Suppressor macrophage (primary cell): ENCODE measurements at places on chromosomes 7 and 10.

DNA sequence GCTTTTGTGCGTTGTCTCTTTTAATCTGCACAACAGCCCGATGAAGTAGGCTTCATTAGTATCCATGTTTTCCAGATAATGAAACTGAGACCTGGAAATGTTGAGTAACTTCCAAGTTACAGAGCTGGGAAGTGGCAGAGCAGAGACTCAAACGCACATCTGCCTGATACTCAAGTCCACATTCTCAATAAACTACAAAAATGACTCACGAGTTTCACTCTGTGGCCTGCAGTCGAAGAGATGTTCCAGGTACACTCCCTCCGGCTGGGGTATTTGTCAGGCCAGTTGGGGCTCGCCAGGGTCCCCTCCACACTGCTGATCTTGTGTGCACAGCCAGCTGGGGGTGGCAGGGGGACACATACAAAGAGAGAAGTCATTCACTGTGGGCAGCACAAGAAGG lies 17.7 kb upstream of the OPALIN start:
- DNase-seq, result no peak

GRCh38 chr7:96241855-96242254 lies 80.0 kb downstream of the SLC25A13 start:
- peak; percentile 10 for DNase-seq

DNA sequence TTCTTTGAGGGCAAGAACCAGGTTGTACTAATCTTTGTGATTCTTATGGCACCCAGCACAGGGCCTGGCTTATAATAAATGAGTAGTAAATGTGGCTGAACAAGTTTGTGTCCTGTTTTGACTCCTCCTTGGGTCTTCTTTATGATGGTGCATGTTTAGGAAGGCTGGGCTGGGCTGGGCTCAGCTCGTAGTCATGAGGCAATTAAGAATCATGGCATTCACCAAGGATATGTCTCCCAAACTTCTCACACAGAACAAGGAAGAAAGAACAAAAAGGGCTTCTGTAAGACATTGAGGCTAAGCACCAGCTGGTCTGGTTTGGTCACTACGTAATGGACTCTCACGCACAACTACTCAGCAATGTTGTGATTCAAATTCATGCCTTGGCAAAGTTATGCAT lies 30.5 kb upstream of the YAE1 start:
- no peak for DNase-seq

DNA sequence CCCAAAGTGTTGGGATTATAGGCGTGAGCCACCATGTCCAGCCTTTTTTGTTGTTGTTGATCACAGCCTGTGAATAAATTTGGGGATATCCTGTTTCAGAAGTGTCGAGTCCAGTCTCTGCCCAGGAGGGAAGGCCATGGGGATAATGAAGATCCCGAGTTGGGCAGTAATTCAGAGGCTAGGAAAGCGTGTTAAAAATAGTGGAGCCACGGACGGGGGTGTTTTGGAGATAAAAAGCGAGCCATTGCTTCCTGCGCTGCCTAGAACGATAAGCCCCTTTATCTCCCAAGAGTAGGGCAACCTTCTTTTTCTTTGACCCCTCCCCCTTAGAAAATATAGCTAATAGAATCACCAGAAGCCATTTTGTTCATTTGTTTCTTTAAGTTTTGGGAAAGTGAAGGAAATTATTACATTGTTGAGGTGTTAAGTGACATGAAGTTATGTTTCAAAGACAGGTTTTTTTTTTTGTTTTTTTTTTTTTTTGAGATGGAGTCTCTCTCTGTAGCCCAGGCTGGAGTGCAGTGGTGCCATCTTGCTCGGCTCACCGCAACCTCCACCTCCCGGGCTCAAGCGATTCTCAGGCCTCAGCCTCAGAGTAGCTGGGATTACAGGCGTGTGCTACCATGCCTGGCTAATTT lies 43.3 kb downstream of the IL15RA start:
- no peak for DNase-seq

DNA sequence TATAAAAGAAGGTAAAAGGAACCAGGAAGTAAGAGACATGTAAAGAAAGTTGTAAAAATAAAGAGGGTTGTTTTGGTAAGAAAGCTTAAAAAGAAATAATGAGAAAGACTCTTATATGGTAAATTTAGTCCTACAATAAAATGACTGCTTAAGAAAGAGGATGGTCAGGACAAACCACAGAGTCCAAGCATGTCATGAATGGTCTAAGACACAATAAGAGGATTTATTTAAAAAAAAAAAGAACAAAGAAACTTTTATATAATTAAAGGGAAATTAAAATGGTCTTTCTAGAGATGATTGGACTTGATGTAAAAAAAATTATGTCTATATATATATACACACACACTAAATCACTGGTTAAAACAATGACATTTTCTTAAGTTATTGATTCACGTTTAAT lies 18.2 kb downstream of the ATAD1 start:
- no peak for DNase-seq

- no peak for DNase-seq
Measured at GRCh38 chr10:29407280-29407858, 118.5 kb downstream of the LYZL1 start.

- DNase-seq, result no peak
Measured at GRCh38 chr7:50761713-50762112, 21.0 kb downstream of the GRB10 start.

GRCh38 chr10:104521901-104522694 lies 119.0 kb upstream of the SORCS3 start:
- DNase-seq, result no peak

- no peak for DNase-seq
Measured at GRCh38 chr10:73588656-73589055, 2.5 kb downstream of the USP54 start.

- no peak for DNase-seq
Measured at GRCh38 chr7:108724251-108725100, 154.8 kb downstream of the DNAJB9 start.
